ENCODE measurements at places on chromosomes 16 and 17. TPM values are rescaled to one million over a fixed set of nuclear protein-coding genes. Genes with fewer than 3 reads are reported as not detected.

The HCFC1R1 gene
- total RNA-seq, result 227 TPM

The AIPL1 gene
- not detected for total RNA-seq

The ITGAD gene
- not detected for total RNA-seq

The SPEM2 gene
- not detected for total RNA-seq

The OR3A2 gene
- total RNA-seq, result not detected

The MARCHF10 gene
- 1.5 TPM for total RNA-seq

The KRT15 gene
- total RNA-seq, result 2.3 TPM

The RNU2-1 gene
- not detected for total RNA-seq

The SPN gene
- total RNA-seq, result not detected

The SLC38A8 gene
- not detected for total RNA-seq

The FHOD1 gene
- 31.3 TPM for total RNA-seq

The SPNS2 gene
- total RNA-seq, result 10.5 TPM

The DNAH9 gene
- total RNA-seq, result 0.13 TPM

The ATP2C2 gene
- total RNA-seq, result 0.09 TPM

The HOXB2 gene
- 0.34 TPM for total RNA-seq

The ABAT gene
- 0.29 TPM for total RNA-seq

The ARHGAP23 gene
- total RNA-seq, result 56.9 TPM

The ANKRD13B gene
- total RNA-seq, result 30.0 TPM

The ASGR1 gene
- 0.42 TPM for total RNA-seq

The TMEM100 gene
- 0.07 TPM for total RNA-seq

The NUDT7 gene
- 5.5 TPM for total RNA-seq

The CCL7 gene
- total RNA-seq, result 0.27 TPM

The AXIN1 gene
- 25.9 TPM for total RNA-seq

The KRTAP2-1 gene
- total RNA-seq, result not detected

The ASPA gene
- not detected for total RNA-seq

The SPATA22 gene
- not detected for total RNA-seq

The NDRG4 gene
- 22.3 TPM for total RNA-seq

The ZNF385C gene
- 0.30 TPM for total RNA-seq

The PIK3R6 gene
- not detected for total RNA-seq

The SOST gene
- total RNA-seq, result not detected

All from A549 treated with dexamethasone at 1 μM for 4 hours (cell line).